ENCODE measurements at places on chromosomes 2 and 18.
A peak's percentile ranks its signal among the peaks of the same experiment; 100 is the strongest.

- DNase-seq = no peak
These were observed 4.2 kb upstream of the ROCK1 start for GRCh38 chr18:21115519-21116411.

- peak; percentile 59 for DNase-seq
These were observed 53.1 kb downstream of the ZNF521 start for GRCh38 chr18:25298853-25299274.

DNA sequence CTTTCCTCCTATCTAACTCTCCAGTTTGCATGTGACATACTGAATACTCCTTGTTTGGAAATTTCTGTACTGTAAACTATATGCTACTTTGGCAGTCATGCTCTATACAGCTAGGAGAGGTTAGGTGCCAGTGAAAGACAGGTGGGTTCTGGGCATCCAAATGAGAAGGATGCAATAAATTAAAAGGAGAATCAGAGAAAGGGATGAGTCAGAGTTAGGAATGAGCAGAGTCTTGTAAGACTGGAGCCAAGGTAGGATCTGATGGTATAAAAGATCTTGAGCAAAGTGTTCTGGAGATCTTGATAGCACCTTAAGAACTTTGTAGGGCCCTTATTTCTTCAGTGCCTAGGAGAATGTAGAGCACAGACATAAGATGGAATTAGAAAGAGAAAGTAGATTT is 58.7 kb upstream of the STAM2 start:
- DNase-seq = no peak

DNA sequence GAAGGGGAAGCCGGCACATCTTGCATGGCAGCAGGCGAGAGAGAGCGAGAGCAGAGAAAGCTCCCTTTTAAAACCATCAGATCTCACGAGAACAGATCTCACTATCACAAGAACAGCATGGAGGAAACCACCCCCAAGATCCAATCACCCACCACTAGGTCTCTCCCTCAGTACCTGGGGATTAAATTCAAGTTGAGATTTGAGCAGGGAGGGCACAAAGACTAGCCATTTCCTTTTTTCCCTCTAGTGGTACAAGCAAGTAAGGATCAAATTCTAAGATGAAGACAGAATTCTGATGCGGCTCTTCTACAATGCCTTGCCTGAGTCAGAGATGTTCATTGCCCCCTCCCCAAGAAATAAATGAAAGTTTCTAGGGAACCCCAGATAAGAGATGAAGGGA is 45.6 kb upstream of the ANKRD44 start:
- DNase-seq = no peak

GRCh38 chr18:75962036-75962572 is 532.9 kb downstream of the ZNF516 start:
- DNase-seq = no peak

DNA sequence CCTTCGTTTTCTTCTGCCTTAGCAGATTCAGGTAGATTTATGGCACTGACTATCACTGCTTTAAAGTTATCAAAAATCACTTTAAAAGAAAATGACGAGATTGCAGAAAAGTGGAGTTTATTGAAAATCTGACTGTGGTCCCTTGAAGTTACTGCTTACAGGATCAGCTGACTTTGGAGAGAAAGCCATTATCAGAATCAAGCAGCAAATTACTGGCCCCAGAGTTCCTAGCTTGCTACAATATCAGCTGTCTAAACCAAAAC is 18.5 kb downstream of the MBP start:
- no peak for DNase-seq

GRCh38 chr2:3180082-3180908 is 197.3 kb downstream of the EIPR1 start:
- DNase-seq = no peak

GRCh38 chr2:28360718-28361293 is 31.9 kb upstream of the FOSL2 start:
- peak; percentile 41 for DNase-seq

DNA sequence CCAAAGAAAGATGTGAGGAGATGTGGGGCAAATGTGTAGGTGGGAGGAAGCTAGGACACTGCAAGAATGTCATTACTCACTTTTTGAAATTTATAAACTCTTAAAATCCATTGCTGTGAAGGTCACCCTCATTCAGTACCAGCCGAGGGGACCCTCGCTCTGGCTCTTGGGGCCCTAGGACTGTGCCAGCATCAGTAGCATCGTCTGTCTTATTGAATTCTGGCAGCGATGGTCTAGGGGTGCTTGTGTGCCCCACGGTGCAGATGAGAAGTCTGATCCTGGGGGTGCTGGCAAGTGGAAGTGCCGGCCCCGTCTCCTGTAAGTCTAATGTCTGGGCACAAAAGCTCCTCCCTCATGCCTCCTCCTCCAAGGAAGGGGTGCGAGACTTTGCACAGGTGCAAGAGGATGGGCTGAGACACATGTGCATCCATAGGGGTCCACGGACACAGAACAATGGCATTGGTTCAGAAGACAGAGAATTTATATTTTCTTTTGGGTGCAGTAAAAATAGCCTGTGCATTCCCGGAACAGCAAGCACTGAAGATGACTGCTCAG is 266.7 kb upstream of the HDAC4 start:
- no peak for DNase-seq

GRCh38 chr2:95347681-95348608 is 50.8 kb downstream of the KCNIP3 start:
- no peak for DNase-seq

DNA sequence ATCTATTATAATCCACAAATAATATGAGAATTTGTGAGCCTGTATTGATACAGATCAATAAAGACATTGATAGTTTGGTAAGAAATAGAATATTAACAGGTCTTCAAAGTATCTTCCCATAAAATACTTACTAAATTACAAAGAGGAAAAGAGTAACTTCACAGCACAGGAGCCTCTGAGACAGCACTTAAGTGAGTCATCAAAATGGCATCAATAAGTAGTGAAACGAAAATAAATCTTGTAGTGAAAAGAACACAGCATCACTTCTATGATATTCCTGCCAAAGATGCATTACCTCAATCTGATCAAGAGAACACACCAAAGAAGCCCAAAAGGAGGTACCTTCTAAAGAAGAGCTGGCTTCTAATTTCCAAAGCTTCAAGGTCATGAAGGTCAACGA is 116.4 kb downstream of the CBLN2 start:
- DNase-seq = no peak

DNA sequence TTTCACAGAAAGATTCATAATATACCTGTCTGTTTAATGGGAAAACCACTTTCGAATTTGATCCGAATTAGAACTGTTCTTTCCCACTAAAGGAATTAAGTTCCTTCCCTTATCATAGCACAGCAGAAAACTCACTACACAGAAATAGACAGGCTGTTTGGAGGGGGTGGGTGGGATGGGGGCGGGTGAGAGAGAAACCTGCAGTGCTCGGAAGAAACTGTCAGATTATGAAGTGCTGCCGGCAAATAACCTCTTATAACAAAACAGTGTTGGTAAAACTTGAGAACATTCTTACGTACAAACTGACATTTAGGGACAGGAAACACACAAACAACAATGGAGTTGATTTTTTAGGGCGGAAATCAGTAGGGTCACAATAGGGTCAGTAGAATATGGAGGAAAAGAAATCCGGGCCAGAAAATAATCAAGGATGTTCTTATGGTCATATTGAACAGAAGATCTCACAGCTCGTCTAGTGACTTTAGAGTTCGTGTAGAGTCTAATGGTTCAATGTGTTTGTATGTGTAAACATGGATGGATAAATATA is 756.0 kb upstream of the LRATD1 start:
- DNase-seq = no peak

GRCh38 chr2:5696404-5696944 is 4.3 kb downstream of the SOX11 start:
- no peak for DNase-seq

DNA sequence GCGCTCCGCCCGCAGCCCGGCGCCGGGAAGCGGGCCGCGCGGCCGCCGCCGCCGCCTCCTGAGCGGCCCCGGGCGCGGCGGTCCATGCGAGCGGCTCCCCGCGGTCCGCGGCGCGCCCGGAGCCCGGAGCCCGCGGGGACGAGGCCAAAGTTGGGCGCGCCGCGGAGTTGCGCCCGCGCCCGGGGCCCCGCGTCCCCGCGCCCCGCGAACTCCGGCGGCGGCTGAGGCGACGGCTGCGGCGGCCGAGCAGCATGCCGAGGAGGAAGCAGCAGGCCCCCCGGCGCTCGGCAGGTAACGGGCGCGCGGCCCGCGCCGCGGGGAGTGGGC is 992 bp downstream of the TSHZ1 start:
- no peak for DNase-seq

DNA sequence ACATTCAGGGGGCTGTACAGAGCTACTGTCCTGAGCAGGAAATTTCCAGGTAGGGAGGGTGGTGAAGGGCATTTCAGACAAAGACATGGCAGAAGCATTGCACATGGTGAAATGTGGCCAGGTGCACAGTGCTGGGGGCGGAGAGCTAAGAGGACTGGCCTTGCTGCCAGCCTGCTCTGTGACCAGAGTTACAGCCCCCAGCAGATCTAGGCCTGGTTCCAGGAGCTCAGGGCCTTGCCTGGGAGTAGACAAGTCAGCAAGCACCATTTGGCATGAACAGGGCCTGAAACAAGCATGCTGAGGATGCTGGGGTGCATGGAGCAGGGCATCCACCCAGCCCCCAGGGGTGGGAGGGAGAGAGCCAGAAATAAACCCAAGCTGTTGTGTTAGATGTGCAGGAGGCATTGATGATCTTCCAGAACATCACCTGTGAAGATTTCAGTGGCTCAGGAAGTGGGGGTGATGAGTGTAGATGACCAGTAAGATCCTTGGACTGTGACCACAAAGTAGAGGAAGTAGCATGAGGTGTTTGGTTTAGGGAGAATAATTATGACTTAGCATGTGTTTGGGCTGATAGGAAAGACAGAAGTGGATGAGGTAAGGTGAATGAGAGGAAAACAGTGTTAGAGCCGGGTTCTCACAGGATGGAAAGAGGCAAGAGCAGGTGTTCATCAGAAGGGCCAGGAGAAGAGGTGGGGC is 61.1 kb downstream of the COA5 start:
- no peak for DNase-seq

GRCh38 chr2:240140511-240140910 is at the start of gene OTOS:
Gene OTOS (minus strand): TSS chr2:240140658. CDS start chr2:240140326, 332 bp downstream.
- DNase-seq = no peak

GRCh38 chr2:173568054-173568453 is 213.4 kb downstream of the CDCA7 start:
- peak; percentile 27 for DNase-seq

DNA sequence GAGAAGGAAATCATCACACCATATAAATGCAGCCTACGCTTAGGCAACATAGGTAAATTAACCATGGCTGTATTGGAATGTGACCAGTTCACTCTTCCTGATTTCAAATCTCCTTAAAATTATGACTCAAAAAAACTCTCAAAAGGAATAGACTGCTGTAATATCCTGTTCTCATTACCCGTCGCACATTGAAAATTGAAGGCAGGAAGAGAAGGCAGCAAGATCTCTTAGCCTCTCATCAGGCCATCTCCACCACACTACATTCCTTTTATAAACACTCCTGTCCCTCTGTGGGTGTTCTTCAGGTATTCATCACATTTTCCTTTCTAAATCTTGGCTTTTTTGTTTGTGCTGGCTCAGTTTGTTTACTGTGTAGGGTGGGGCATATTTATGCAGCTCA is 83.2 kb downstream of the PPP1R1C start:
- no peak for DNase-seq

Data from SW480 (cell line).